ENCODE measurements at places on chromosomes 12 and 14. TPM values are rescaled to one million over a fixed set of nuclear protein-coding genes. Genes with fewer than 3 reads are reported as not detected.

SLC4A8 gene
- 9.7 TPM for total RNA-seq

PLCZ1 gene
- not detected for total RNA-seq

- no peak for DNase-seq
- no peaks in the 10 kb centered on the region for H3K36me3 ChIP-seq
- H3K4me1 ChIP-seq, result peaks cover 36% of the 10 kb centered on the region
- no peak overlapping the region for H3K4me3 ChIP-seq
These were observed 4.9 kb downstream of the WSB2 start for GRCh38 chr12:118055865-118056773.

DNA sequence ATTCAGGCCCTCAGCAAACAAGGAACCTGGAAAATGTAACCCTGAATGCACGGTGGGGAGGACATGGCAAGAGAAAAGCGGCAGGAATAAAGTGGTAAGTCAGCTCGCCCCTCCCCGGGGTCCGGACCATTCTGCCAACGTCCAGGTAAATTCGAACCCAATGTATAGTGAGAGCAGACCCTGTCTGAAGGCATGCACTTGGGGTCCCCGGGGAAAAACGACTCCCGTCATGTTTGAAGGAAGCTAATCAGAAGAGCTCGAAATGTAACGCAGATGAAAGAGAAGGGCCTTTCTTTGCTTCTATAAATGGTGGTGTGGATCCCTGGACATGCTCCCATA lies 193 bp downstream of the ACACB start:
- no peak overlapping the region for H3K27ac ChIP-seq
- peaks cover 3% of the 10 kb centered on the region for H3K4me1 ChIP-seq
- no peak for DNase-seq
- no peaks in the 10 kb centered on the region for H3K36me3 ChIP-seq
- H3K27me3 ChIP-seq, result no peaks in the 10 kb centered on the region
- H3K4me3 ChIP-seq, result no peak overlapping the region

DNA sequence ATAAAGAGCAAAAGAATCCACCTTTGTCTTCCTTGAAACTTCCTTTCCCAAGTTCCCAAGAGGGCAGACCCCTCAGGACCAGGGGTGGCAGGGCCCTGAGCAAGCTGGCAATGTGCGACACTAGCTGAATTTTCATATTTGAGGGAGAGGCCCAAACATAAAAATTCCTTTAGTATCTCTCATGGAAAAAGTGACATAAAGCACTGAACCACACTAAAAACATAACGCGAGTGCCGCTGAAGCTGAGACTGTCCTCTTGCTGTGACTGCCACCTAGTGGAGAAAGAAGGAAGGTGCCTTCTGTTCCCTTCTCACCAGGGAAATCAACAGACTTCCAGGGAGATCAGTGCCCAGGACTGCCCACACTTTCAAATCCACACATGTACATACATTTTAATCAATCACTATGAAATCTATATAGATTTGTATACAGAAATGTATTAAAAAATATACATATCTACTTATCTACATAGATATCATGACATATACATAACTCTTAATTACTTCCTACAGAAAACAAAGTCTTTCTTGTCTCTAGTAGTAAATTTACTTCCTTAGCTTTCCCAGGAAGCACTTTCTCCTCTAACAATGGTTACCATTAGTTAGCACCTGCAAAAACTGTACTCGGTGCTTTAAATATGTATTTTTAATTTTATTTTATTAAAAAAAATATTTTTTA lies 53.8 kb downstream of the SSH1 start:
- no peak overlapping the region for H3K4me3 ChIP-seq
- H3K36me3 ChIP-seq, result peaks cover 49% of the 10 kb centered on the region

- no peaks in the 10 kb centered on the region for H3K36me3 ChIP-seq
- H3K27ac ChIP-seq, result no peak overlapping the region
- no peak overlapping the region for H3K4me3 ChIP-seq
- H3K4me1 ChIP-seq, result no peaks in the 10 kb centered on the region
- H3K27me3 ChIP-seq, result no peaks in the 10 kb centered on the region
These were observed 213.0 kb downstream of the TRHDE start for GRCh38 chr12:72485017-72485701.

DNA sequence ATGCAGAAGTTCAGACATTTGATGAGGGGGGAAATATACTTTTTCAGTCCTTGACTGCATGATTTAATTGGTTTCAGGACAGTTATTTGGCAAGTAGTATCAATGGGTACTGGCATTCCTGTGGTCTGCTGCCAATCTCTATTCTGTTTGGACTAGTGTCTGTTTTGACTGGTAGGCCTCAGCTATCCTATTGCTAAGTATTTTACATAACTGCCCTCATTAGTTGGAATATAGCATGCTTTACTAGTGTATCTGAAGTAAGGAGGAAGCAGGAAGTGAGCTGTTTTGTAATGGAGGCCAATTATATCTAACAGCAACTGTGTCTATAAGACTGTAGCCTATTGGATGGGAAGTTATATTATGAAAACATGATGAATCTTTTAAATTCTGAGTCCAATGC lies 104.3 kb downstream of the FLRT2 start:
- H3K36me3 ChIP-seq, result no peaks in the 10 kb centered on the region
- H3K4me3 ChIP-seq, result no peak overlapping the region
- no peak overlapping the region for H3K27ac ChIP-seq
- no peaks in the 10 kb centered on the region for H3K4me1 ChIP-seq
- peak; percentile 20 for DNase-seq

GRCh38 chr12:67689385-67689784 lies 40.8 kb downstream of the DYRK2 start:
- no peaks in the 10 kb centered on the region for H3K27me3 ChIP-seq
- H3K27ac ChIP-seq, result no peak overlapping the region
- H3K4me1 ChIP-seq, result no peaks in the 10 kb centered on the region
